ENCODE measurements at places on chromosomes 13 and 19. TPM values are rescaled to one million over a fixed set of nuclear protein-coding genes. Genes with fewer than 3 reads are reported as not detected.

DNA sequence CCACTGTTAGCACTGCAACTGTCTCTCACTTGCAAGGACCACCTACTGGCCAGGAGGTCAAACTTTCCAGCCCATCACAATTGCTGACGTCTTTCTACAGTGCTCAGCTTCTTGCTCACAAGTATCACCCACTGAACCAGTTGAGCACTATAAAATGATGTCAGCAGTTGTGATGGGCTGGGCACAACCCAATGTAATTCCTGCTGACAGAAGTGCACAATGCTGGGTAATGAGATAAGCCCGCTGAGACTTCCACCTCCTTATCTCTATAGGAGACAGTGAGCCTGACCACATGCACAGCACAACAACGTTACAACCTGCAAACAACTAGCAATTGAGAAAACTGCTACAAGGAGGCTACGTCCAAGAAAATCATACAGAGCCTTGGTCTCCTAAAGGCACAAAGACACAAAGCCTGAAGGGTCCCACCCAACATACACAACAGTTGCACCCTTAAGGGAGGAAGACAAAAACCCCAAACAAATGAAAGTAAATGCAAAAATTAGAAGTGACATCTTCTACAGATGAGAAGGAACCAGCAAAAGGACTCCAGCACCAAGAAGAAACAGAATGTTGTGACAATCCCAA is 273.2 kb downstream of the LIG4 start:
- no peak for DNase-seq
- no peak overlapping the region for H3K4me3 ChIP-seq
- H3K36me3 ChIP-seq: no peaks in the 10 kb centered on the region
- no peak overlapping the region for H3K27ac ChIP-seq

DNA sequence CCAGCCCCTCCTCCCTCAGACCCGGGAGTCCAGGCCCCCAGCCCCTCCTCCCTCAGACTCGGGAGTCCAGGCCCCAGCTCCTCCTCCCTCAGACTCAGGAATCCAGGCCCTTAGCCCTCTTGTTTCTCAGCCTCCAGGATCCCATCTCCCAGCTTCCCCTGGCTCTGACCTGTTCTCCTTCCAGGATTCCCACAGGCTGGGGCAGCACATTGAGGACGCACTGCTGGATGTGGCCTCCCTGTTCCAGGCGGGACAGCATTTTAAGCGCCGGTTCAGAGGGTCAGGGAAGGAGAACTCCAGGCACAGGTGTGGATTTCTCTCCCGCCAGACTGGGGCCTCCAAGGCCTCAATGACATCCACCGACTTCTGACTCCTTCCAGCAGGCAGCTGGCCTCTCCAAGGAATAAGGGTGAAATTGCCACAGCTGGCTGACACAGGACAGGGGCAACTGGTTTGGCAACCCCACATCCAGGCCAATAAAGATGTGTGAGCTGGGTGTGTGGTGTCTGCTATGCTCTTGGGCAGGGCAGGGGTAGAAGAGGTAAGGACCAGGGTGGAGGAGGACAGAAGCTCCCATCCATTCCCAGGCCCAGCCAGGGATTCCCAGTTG is 22.4 kb downstream of the CPT1C start:
- peaks cover 14% of the 10 kb centered on the region for H3K4me1 ChIP-seq
- peak; percentile 30 for DNase-seq
- H3K4me3 ChIP-seq: no peak overlapping the region
- H3K36me3 ChIP-seq: peaks cover 5% of the 10 kb centered on the region
- peak overlapping the region; percentile 1 for H3K27ac ChIP-seq

Gene CNN2
- 56.4 TPM for polyA plus RNA-seq

DNA sequence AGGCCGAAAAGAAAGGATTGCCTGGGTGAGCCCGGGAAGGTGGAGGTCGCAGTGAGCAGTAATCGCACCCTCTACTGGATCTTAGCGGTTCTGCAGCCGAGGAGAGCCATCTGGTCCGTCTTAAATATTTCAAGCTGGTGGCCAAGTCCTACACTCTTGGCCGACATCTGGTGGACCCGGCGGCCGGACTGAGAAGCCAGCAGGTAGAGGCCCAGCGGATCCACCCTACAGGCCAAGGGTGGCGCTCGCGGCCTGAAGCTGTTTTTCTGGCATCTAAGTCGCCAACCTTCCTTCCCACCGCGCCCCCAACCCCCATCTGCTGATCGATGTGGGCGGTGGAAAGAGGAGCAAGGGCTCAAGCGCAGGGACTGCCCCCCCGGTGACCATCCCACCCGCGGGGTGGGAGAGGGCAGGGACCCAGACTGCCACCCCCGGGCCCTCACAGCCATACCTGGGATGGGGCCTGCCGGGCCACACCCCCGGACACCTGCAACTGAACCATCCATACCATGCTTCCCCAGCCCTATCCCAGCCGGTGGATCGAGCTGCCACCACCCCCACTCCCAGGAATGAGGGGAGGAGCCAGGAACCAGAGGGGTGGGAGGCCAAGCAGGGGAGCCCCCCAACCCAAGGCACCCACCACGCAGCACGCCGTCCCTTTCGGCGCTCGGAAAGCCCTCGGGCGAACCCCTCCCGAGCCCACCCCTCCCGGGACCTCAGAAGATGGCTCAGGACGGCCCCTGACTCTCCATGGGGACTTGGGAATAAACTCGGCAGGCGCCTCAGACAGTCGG is 46.3 kb upstream of the ZNF730 start:
- peak overlapping the region; percentile 47 for H3K4me3 ChIP-seq

- peak; percentile 36 for DNase-seq
- H3K4me3 ChIP-seq: no peak overlapping the region
- H3K27me3 ChIP-seq: no peaks in the 10 kb centered on the region
- no peak overlapping the region for H3K27ac ChIP-seq
- peaks cover 8% of the 10 kb centered on the region for H3K4me1 ChIP-seq
Observed at GRCh38 chr19:30930941-30931706, 418.1 kb downstream of the TSHZ3 start.

Gene STOML3
- 0.09 TPM for polyA plus RNA-seq

DNA sequence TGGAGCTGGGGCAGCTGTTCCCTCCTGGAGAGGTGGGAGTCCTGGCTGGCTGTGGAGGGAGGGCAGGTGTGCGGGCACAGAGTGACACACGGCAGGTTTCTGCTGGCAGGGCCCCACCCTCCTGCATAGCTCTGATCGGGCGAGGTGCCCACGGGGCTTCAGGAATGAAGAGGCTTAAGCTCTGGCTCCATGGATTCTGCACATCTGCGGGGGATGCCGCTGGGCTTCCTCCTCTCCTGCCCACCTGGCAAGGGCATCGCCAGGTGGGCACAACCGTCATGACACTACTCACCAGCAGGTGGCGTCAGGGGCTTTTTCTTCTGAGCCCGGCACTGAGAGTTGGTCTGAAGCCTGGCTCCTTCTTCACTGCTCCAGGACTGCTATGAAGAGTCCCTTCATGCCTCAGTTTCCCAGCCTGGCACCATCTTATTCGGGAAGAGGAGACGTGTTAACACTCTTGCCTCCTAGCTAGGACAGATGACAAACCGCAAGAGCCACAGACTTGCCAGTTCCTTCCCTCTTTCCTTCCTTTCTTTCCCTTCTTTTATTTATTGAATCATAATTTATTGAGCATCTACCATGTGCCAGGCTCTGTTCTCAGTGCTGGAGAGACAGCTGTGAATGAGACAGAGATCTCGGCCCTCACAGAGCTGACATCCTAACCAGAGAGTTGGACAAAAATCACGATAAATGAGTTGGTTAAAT is 15.2 kb upstream of the PAK4 start:
- H3K27ac ChIP-seq: no peak overlapping the region
- H3K4me3 ChIP-seq: no peak overlapping the region
- H3K27me3 ChIP-seq: peaks cover 4% of the 10 kb centered on the region
- peak; percentile 54 for DNase-seq
- H3K4me1 ChIP-seq: no peaks in the 10 kb centered on the region

- H3K4me3 ChIP-seq: peak overlapping the region; percentile 89
- no peaks in the 10 kb centered on the region for H3K27me3 ChIP-seq
- peak overlapping the region; percentile 100 for H3K27ac ChIP-seq
- peaks cover 27% of the 10 kb centered on the region for H3K36me3 ChIP-seq
- DNase-seq: no peak
- peaks cover 27% of the 10 kb centered on the region for H3K4me1 ChIP-seq
Observed at GRCh38 chr19:36153126-36153525, 879 bp upstream of the COX7A1 start.

DNA sequence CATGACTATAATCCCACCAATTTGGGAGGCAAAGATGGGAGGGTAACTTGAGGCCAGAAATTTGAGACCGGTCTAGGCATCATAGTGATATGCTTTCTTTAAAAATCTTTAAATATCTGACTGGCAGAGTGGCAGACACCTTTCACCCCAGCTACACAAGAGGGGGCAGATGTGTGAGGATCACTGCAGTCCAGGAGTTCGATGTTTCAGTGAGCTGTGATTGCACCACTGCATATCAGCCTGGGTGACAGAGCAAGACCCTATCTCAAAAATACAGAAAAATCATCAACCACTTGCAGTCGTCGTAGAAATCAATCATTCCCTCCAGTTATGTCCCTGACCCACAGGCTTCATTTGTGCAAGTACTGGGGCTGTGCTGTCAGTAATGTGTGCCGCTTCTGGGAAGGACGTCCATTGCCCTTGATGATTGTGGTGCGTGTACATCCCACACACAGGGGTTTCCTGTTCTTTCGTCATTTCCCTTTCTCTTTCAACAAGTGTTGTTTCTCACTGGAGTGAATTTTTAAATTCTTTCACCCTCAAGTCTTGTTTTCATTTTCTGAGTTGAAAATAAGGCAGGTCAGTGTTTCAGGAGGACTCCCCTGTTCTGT is 1.4 kb downstream of the LGALS14 start:
- no peaks in the 10 kb centered on the region for H3K27me3 ChIP-seq
- no peaks in the 10 kb centered on the region for H3K4me1 ChIP-seq
- H3K4me3 ChIP-seq: no peak overlapping the region
- no peaks in the 10 kb centered on the region for H3K36me3 ChIP-seq

- H3K4me1 ChIP-seq: no peaks in the 10 kb centered on the region
- no peaks in the 10 kb centered on the region for H3K27me3 ChIP-seq
- DNase-seq: no peak
- no peak overlapping the region for H3K4me3 ChIP-seq
- no peaks in the 10 kb centered on the region for H3K36me3 ChIP-seq
- no peak overlapping the region for H3K27ac ChIP-seq
Observed at GRCh38 chr13:108302279-108302678, 32.8 kb downstream of the TNFSF13B start.

Gene FPR2
- polyA plus RNA-seq: 0.33 TPM

DNA sequence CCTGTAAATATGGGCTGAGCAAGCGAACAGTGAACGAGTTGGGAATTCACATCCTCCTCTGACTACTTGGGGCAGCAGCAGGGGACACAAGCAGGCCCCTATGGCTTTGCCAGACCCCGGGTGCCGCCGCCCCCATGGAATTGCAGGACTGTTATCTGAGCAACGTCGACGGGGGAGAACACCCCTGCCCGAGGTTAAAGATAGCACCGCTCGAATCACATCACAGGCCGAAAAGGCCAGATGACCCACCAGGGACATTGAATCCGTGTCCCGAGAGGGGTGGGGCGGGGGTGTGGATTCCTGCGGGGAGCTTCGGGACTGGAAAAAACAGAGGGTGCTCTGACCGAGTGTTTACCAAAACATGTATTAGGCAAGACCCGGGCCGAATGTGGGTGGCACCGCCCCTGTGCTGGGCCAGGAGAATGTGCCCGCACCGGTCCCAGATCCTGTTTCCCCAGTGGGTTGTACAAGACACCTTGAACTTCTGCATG is 9.1 kb downstream of the FEM1A start:
- H3K36me3 ChIP-seq: peaks cover 19% of the 10 kb centered on the region
- H3K27ac ChIP-seq: peak overlapping the region; percentile 86
- no peaks in the 10 kb centered on the region for H3K27me3 ChIP-seq
- H3K4me1 ChIP-seq: peaks cover 14% of the 10 kb centered on the region

DNA sequence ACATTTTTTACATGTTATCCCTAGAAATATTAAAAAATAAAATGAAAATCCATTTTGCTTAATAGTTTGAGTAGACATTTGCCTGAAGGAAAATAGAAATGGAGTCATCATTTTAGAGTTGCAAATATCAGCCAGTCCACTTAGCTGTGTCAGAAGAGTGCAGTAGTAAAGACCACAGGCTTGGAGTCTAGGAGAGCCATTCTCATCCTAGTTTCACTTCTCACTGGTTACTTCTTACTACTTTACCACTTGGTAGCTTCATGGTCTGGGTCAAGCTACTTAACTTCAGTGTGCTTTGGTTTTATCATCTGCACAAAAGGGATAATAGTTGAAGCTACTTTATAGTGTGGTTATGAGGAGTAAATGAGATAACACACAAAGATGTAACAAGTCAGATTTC is 286.5 kb upstream of the NBEA start:
- H3K27ac ChIP-seq: no peak overlapping the region
- H3K4me3 ChIP-seq: no peak overlapping the region
- H3K27me3 ChIP-seq: no peaks in the 10 kb centered on the region

- H3K4me1 ChIP-seq: peaks cover 6% of the 10 kb centered on the region
- no peak for DNase-seq
- H3K4me3 ChIP-seq: peak overlapping the region; percentile 13
- H3K27ac ChIP-seq: no peak overlapping the region
- no peaks in the 10 kb centered on the region for H3K36me3 ChIP-seq
Observed at GRCh38 chr19:35986664-35987570, 8.1 kb upstream of the SDHAF1 start.

GRCh38 chr19:41366089-41366488 is 2.1 kb upstream of the B9D2 start:
- H3K27ac ChIP-seq: no peak overlapping the region
- no peak overlapping the region for H3K4me3 ChIP-seq
- no peaks in the 10 kb centered on the region for H3K27me3 ChIP-seq
- H3K36me3 ChIP-seq: no peaks in the 10 kb centered on the region

DNA sequence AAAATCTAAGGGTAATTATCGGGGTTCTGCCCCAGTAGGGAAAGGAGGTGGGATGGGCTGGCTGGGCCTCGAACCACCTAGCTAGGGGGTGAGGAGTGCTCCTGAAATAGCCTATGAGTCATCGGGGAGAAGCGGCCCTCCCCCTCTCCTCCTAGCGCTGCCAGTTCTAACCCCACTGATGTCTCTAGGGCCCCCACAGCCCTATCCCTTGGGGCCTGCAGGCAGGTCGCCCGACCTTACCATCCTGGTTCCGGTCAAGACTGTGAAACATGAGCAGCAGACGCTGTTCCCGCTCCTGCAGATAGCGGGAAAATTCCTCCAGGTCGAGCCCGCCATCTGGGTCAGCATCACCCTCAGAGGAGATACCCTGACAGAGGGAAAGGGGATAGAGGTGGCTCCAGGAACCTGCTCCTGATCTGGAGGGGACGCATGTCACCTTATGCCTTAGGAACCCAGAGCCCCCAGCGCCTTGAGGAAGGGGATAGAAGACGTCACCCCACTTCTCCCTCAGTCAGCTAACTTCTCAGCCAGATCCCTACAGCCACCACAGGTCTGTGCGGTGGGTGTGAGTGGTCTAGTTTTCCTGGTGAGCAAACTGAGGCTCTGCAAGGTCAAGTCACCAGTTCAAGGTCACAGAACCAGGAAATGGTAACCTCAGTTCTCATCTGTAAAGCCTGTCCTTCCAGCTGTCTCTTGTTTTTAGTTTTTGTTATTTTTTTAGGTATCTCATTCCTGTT is 1.5 kb downstream of the SLC25A23 start:
- no peak overlapping the region for H3K4me3 ChIP-seq
- H3K4me1 ChIP-seq: peaks cover 13% of the 10 kb centered on the region
- peaks cover 25% of the 10 kb centered on the region for H3K36me3 ChIP-seq
- peaks cover 5% of the 10 kb centered on the region for H3K27me3 ChIP-seq

Gene ATP4B
- not detected for polyA plus RNA-seq

Measured in muscle of leg (tissue), 16 donors.